ENCODE measurements at places on chromosomes 6 and 20. TPM values are rescaled to one million over a fixed set of nuclear protein-coding genes. Genes with fewer than 3 reads are reported as not detected.

The GSTA1 gene
- total RNA-seq = not detected

The IMPG1 gene
- not detected for total RNA-seq

The PPP1R3D gene
- total RNA-seq = 1.9 TPM

The FAM184A gene
- total RNA-seq = not detected

The GCNT2 gene
- 6.0 TPM for total RNA-seq

The DACT2 gene
- 0.08 TPM for total RNA-seq

The MUCL3 gene
- total RNA-seq = 0.14 TPM

The ATP9A gene
- 12.2 TPM for total RNA-seq

The ETV7 gene
- total RNA-seq = not detected

The UBE2V1 gene
- 102 TPM for total RNA-seq

Data from A549 treated with Hydrocortisone at 1 μM for 4 hours (cell line).